ENCODE measurements at places on chromosomes 11 and 22. TPM values are rescaled to one million over a fixed set of nuclear protein-coding genes. Genes with fewer than 3 reads are reported as not detected.

DNA sequence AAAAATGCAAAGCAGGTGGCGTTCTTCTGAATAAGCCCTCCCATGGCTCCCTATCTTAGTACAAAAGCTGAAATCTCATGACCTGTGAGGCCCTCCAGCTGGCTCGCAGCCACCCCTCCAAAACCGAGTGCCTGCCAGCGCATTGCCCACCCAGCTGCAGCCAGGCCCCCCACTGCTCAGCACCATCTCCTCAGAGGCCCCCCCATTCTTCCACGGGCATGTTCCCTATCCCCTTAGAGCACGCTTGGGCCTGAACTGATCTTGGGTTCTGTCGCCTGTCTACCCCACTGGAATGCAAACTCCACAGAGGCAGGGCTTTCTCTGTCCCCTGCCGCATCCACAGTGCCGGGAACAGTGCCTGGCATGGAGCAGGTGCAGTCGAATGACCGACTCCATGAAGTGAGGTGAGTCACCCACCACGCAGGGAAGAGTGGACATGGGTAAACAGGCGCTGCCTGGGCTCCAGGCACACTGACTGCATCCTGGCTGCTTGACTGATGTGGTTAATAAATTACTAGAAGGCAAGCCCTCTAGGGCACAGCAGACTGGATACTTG is 11.3 kb upstream of the EFCAB6 start:
- H3K27ac ChIP-seq = peak overlapping the region; percentile 25
- peak overlapping the region; percentile 48 for H3K4me3 ChIP-seq
- peak; percentile 79 for DNase-seq

DNA sequence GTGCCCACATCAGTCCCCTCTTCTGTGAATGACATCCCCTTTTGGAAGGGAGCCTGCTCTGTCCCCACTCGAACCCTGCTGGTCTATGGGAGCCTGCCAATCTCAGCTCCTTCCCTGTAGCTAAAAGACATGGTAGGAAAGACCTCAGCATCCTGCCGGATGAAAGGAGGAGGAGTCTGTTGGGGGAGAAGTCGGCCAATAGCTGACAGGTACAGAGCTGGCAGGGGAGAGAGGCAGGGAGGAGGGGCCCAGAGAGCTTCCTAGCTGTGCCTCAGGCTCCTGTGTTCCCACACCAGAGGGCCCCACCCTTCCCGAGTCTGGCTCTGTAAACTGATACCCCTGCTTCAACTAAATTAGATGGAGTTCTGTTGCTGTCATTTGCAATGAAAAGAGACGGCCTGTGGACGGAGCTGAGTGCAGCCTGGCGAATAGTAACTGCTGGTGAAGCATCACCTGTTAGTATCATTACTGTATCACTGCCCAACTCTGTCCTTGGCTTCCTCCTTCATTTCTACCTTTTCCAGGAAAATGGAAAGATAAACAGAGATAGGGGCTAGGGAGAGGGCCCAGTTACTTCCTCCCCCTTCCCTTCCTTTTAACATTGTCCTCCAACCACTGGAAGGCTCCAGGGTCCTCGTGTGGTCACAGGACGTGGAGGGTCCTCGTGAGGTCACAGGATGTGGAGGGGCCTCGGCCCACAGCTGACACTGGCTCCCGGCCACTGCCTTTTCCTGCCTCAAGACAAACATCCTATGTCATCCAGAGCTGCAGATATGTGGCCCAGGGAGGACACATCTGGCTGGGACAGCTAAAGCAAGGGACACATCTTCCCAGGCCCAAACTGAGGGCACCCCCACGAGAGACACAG is 15.1 kb downstream of the FXYD6 start:
- H3K36me3 ChIP-seq = no peaks in the 10 kb centered on the region
- no peaks in the 10 kb centered on the region for H3K4me1 ChIP-seq
- H3K27ac ChIP-seq = no peak overlapping the region
- H3K4me3 ChIP-seq = no peak overlapping the region

- no peak for DNase-seq
- H3K36me3 ChIP-seq = no peaks in the 10 kb centered on the region
- no peak overlapping the region for H3K27ac ChIP-seq
- H3K4me3 ChIP-seq = no peak overlapping the region
- no peaks in the 10 kb centered on the region for H3K27me3 ChIP-seq
These were observed 241.6 kb upstream of the CADM1 start for GRCh38 chr11:115745610-115746512.

ADORA2A gene
- total RNA-seq = 2.4 TPM

Data from Calu3 (cell line).